ENCODE measurements at places on chromosomes 1 and 21.

- DNase-seq = no peak
These were observed 32.7 kb upstream of the RAB4A start for GRCh38 chr1:229238231-229238630.

- DNase-seq = no peak
These were observed 92.0 kb downstream of the LAMC2 start for GRCh38 chr1:183277821-183278738.

DNA sequence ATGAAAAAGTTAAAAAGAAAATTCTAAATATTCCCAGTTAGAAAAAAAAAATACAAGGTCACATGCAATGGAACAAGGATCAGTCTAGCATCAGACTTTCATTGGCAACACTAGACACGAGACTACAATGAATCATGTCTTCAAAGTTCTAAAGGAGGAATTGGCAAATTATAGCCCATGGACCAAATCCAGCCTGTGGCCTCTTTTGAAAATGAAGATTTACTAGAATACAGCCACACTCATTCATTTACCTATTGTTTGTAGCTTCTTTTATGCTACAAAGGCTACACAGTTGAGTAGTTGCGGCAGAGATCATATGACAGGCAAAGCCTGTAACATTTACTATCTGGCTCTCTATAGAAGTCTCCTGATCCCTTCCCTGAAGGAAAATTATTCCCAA is 71.4 kb downstream of the MRPL39 start:
- no peak for DNase-seq

DNA sequence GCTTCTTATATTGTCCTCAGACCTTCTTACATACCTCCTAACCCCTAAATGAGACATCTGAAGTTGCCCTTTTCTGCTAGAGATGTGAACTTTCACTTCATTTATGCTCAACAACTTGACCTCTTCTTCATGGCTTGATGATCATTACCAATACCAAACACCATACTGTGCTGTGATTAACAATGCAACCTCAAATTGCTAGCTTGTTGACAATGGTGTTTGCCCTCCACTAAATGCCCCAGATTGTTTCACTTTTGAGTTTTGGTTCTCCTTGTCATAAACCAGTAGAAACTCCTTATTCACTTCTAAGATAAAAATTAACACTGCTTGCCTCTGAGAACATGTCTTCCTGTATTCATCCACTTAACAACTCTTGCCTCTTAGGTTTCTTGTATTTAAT is 5.6 kb downstream of the JAK1 start:
- DNase-seq = no peak

GRCh38 chr1:102099916-102100315 is 103.2 kb upstream of the OLFM3 start:
- no peak for DNase-seq

- no peak for DNase-seq
These were observed 73.7 kb downstream of the PRDM16 start for GRCh38 chr1:3142751-3143150.

DNA sequence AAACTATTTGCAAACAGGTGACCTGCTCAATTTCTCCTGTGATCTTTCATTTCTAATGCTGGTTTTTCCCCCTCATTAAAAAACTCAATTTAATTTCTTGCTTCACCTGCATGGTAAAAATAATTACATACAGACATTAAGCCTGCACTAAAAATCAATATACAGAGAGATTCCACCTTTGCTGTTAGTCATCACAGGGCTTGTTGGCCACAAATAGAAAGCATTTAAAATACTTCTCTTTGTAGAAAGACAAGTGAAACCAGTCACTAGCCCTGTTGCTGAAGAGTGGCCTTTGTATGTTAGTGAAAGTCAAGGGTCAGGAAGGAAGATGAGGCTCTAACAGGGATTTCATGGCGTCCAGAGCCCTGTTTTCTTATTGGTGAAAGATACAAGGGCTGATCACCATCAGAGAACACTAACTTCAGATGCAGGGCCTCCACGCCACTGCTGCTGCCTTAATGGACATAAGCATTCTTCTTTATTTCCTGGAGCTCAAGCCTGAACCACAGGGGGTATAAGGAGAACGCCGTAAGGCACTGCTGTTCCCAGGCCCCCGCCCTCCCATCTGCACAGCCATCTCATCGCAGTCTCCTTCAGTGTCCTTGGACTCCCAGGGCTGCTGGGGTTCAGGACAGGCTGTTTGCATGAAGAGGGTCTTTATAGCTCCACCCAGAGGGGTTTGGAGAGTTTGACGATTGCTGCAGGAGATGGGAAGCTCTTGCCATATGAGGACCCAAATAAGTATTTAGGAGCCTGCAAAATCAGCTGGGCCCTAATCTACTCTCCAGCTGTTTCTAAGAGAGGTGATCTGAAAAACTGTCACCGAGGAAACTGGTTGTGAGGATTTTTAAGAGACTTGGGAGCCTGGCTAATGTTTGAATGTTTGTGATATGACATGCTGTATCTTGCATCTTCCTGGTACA is 117.3 kb upstream of the IRF2BP2 start:
- no peak for DNase-seq

DNA sequence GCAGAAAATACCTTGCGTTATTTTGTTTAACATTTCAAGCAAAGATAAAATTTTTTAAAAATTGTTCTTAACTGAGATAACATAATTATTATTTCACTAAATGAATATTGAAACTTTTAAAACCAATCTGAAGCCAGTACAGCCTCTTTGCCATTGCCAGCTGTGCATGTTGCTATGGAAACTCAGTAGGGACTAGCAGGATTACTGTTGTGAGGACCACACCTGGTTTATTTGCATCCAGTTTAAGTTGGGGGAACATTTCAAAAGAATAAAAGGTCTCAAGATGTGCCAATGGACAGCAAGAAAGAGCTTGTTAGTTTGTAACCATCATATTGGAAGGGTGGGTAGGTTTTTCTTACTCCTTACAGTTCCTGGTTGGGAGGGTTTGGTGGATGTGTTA is 80.7 kb downstream of the POU2F1 start:
- no peak for DNase-seq

GRCh38 chr1:2538872-2539271 is 8.8 kb upstream of the HES5 start:
- DNase-seq = no peak

GRCh38 chr1:119353836-119354235 is 14.7 kb upstream of the HAO2 start:
- DNase-seq = no peak

DNA sequence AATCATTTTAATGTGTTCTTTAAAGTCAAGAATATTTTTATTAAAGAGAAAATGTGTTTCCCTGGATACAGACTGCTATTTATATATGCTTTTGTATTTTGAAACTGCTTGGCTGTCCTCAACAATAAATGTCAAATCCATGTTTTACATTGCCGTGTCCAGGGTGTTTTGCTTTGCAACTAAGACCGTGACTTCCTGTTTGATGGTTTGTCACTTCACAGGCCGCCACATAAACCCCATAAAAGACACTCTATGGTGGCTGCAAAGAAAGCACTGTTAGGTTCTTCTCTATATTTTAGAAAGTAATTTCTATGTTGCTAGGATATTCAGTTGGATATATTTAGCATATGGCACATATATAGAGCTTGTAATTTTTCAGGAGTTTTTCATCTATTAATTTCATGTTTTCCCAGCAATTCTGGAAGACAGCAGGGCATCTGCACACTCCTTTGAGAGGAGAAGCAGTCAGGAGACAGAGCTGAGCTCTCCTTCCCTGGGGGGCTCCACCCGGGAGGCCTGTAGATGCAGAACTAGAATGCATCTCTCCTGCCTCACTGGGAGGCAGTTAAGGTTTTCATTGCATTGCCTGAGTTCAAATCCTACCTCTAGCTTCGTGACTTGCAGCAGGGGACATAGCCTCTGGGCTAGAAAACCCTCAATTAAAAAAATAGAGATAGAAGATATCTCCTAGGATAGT is 33.1 kb downstream of the PRDM2 start:
- DNase-seq = no peak

DNA sequence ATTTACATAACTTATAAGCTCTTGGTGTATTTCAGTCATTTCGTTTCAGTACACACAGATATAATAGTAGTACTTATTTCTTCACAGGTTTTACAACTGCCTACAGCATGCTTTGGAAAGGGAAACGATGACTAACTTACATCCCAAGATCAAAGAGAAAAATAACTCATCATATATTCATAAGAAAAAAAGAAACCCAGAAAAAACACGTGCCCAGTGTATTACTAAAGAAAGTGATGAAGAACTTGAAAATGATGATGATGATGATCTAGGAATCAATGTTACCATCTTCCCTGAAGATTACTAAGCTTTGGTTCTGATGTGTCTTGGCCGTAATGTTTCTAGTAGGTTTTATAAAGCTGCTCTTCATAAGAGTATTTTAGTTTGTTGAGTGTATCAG is 30.9 kb downstream of the TYW3 start:
- DNase-seq = no peak

GRCh38 chr1:205169248-205169647 is 42.3 kb downstream of the DSTYK start:
- DNase-seq = no peak

- no peak for DNase-seq
These were observed 414.3 kb upstream of the NR5A2 start for GRCh38 chr1:199612976-199613774.

- DNase-seq = no peak
These were observed 25.0 kb downstream of the LRRN2 start for GRCh38 chr1:204660509-204660908.

DNA sequence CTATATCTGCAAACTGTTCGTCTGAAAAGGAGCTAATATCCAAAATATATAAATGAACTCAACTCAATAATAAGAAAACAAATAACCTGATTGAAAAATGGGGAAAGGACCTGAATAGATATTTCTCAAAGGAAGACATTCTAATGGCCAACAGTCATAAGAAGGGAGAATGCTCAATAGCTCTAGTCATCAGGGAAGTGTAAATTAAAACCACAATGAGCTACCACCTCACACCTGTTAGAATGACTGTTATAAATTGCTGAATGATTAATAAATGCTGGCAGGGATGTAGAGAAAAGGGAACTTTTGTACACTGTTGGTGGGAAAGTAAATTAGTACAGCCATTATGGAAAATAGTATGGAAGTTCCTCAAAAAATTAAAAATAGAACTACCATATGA is 21.2 kb upstream of the C1orf115 start:
- no peak for DNase-seq

DNA sequence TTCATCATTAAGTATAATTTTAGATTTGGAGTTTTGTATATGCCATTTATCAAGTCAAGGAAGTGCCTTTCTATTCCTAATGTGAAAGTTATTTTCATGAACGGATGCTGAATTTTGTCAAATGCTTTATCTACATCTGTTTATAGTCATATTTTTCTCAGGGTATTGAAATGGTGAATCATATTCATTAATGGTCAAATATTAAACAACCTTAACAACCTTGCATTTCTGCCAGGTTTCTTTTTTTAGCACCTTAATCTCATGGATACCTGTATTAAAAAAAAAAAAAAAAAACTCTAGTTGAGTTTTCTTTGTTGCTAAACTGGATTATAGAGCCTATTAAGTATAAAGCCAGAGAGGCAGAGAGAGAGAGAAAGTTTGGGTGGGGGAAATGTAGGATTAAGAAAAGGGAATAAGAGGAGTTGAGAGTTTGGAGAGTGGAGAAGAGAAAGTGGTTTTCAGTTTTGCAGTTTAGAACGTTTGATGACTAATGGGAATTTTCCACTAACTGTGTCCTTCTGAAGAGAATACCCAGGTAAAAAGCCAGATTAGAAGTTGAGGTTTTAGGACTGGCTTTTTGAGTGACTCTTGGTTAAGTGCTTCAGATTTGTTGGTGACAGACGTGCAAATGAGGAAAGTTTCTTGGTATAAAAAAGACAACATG is 305.0 kb downstream of the HLX start:
- no peak for DNase-seq

GRCh38 chr1:156708218-156708661 is 2.9 kb upstream of the CRABP2 start:
- DNase-seq = no peak

DNA sequence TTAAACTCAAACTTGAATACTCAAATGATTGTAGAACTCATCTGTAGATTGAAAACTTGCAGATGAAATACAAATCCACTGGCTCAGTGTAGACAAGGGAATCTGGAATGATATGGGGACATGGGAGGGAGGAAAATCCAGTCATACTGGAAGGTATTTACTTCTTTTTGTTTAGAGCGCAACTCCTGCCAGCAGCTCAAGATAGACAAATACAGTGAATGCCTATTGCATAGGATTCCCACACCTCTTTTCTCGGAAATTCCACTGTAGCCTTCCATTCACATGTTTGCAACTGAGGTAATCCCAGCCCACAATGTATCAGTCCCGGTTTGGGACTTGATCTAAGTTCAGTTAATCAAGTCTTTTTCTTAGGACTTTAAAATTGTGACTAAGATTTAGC is 311.2 kb downstream of the PTPRC start:
- DNase-seq = no peak

DNA sequence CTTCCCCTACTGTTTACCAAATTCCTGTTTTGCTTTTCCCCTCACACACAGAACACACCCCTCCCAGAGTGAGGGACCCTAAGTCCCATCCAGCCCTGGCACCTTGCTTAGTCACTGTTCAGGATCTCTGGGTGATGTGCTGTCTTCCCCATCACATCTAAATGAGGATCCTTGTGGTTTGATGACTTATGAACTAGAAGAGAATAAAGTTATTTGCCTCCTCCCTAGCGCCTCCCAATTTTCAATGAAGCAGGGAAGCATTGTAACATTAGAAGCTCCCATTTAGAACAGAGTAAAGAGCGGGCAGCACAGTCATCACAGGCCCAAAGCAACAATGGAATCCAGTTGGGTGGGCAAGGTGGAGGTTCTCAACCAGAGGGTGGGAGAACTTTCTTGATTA is 27.0 kb downstream of the DISC1 start:
- DNase-seq = no peak

- DNase-seq = no peak
These were observed 33.7 kb upstream of the NEK7 start for GRCh38 chr1:198123133-198123532.

- no peak for DNase-seq
These were observed 2.5 kb upstream of the SAMD11 start for GRCh38 chr1:921011-921837.

DNA sequence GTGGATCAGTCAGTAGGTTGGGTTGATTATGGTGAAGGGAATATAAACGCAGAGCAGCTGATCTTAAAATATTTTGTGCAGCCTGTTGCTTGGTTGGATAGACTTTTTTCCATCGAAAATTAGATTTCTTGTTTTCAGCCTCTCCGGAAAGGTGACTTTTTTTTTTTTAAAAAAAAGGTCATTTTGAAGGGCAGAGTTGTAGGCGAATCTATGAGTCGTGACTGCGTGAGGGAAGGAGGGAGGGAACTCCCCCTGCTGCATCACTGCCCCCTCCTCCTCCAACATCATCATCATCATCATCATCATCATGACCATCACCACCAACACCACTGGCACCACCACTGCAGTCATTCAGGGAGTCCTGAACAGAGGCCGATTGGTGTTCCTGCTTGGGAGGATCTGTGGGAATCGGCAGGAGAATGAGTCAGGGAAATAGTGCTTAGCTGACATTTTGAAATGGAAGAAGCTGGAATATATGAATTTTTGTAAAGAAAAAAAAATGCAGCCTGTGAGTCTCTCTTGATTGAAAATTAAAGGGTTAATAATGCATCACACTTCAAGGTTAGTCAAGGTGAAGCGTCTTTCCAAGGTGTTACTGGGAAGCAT is 1.2 kb downstream of the ATP1B1 start:
- DNase-seq = no peak

GRCh38 chr1:184788970-184789369 is 34.3 kb upstream of the EDEM3 start:
- DNase-seq = no peak

GRCh38 chr1:200206761-200207160 is 179.3 kb downstream of the NR5A2 start:
- DNase-seq = no peak

Data from NCI-H1417 treated with DMSO at 0.1 percent for 48 hours (cell line).